ENCODE measurements at places on chromosomes 16 and 17.

DNA sequence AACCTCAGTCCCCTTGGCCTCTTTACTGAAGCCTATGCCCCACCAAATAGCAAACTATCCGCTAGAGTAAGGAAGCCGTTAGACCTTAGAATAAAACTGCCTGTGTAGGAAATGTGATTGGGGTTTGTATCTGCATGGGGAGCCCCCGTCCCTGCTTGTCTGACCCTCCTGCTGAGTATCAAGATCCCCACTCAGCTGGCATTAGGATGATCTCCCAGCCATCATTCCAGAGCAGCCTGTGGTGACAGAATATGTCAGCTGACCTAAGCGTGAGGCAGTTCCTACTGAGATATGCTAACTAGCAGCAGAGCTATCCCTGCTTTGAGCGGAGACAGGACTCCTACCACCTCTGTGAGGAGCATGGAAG, 645 bp upstream of the GFOD2 start:
- peak; percentile 30 for DNase-seq

DNA sequence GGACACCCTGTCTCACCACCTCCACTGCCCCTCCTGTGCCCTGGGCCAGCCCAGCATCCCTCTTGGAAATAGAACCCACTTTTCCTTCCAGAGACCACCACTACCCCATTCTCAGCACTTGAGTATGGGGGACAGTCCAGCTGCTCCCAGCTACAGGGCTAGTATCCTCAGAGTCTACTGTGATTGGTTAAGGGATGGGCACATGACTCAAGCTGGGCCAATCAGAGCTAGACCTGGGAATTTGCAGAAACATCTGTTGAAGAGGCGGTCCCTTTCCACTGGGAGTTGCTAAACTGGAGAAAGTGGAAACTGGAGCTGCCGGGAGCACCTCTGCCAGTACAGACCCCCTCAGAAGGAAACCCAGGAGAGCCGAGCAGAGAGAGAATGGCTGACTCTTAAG, 156.6 kb downstream of the GSG1L start:
- DNase-seq: no peak

DNA sequence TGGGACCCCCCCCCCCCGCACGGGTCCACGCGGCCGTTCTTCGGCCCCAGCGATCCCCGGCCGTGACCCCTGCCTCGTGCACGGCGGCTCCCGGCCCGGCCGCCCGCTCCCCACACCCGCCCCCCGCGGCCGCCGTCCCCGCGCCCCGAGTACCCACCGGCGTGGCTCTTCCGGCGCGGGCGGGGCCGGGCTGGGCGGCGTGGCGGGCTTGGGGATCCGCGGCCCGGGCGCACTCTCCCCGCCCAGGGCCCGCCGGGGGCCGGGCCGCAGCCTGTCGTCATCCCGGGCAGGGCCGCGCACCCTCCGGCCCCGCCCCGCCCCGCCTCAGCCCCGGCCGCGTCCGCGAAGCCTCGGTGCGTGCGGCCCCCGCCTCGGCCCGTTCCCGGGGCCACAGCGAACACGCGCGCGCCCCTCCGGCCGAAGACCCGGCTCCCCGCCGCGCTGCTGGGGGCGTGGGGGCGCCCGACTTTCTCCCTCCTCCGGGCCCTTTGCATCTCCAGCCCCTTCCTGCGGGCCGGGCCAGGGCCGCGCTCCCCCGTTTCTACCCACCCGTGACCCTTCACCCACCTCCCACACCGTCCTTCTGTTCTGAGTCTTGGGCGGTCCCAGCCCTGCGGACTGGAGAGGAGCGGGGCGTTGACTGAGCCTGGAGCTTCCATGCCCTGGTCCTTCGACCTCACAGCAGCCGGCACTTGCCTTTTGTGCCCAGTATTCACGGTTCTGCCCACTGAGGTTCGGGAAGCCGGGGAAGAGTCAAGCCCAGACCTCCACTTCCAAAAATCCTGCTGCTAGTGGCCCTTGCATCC, 840 bp downstream of the MYO1C start:
- DNase-seq: peak; percentile 49

- DNase-seq: no peak
Observed at GRCh38 chr17:82913304-82914043, 73.7 kb upstream of the ZNF750 start.

- no peak for DNase-seq
Observed at GRCh38 chr16:87240211-87241136, 76.7 kb downstream of the C16orf95 start.

GRCh38 chr16:49502136-49502881, 128.7 kb downstream of the C16orf78 start:
- no peak for DNase-seq
